ENCODE measurements at places on chromosomes 11 and 22.

- DNase-seq, result peak; percentile 6
Observed at GRCh38 chr11:130340671-130341319, 26.1 kb upstream of the ZBTB44 start.

- DNase-seq, result no peak
Observed at GRCh38 chr11:45457649-45458048, 171.5 kb upstream of the SYT13 start.

GRCh38 chr22:27492566-27493201, 308.9 kb downstream of the MN1 start:
- DNase-seq, result no peak

GRCh38 chr11:131518305-131518838, 148.0 kb downstream of the NTM start:
- DNase-seq, result no peak

- no peak for DNase-seq
Observed at GRCh38 chr22:24550902-24551435, 4.0 kb downstream of the GUCD1 start.

GRCh38 chr11:132037467-132037862, 667.0 kb downstream of the NTM start:
- no peak for DNase-seq

- no peak for DNase-seq
Observed at GRCh38 chr22:24834845-24835570, 29.0 kb downstream of the SGSM1 start.

DNA sequence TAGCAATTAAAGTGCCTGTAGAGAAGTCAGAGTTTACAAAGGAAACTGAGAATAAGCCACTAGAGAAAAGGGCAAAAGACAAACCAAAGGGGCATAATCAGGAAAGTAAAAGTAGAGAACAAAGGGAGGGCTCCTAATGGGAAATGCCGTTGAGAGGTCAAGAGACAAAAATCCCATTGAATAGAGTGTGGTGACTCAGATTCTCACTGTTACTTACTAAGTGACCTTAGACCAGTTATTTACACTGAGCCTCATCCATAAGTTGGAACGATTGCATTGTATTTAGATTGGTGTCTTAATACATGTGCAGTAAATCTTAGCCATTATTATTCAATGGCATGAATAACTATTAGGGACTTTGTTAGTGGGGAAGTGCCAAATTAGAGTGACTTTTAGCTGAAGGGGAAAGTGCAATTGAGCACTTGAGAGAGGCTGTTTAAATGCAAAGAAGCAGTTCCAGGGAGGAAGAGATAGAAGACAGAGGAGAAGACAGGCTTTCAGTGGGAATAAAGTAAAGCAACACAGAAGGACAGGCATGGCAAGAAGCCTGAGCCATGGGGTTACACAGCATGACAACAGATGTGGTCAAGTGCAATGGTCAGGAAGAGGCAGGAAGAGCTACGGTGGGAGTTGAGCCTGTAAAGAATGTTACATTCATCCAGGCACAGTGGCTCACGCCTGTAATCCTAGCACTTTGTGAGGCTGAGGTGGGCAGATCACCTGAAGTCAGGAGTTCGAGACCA, 82.6 kb downstream of the UBASH3B start:
- no peak for DNase-seq

- DNase-seq, result no peak
Observed at GRCh38 chr22:33666961-33667619, 253.2 kb downstream of the LARGE1 start.

- no peak for DNase-seq
Observed at GRCh38 chr11:101914341-101914737, 471 bp upstream of the CEP126 start.

- DNase-seq, result peak; percentile 76
Observed at GRCh38 chr11:64340671-64341335, 799 bp downstream of the CCDC88B start.

GRCh38 chr22:46091277-46091977, 58.9 kb upstream of the PPARA start:
- no peak for DNase-seq

DNA sequence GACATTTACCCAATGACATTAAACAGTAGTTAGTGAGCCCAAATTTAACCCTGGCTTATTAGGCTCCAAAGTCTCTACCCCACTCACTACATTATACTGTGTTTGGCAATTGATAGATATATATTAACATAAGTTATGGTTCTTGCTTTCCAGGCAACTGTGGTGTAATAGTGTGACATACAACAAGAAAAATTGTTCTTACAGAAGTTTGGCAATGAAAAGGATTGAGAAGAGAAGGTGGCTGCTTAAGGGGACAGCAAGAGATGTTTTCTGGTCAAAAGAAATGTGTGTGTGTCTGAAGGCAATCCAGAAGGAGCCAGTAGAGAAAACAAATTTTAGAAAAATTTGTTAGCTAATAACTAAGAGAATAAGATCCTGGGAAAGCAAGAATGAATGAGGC, 132.4 kb downstream of the SWAP70 start:
- DNase-seq, result no peak

DNA sequence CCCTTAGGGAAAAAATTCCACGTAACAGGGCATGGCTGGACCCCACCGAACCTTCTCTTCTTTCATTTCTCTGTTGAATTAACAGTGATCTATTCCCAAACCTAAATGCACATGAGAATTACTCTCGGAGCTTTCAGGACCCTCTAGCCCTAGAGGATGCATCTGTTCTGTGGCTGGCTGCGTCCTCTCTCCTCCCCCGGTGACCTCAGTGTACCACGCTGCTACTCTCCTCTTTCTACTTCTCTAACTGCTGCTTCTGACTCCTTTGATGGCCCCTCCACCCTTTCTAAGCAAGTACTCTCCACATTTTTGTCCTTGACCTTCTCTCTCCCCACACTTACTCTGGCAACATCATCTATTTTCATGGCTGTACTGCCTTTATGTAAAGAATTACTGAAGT, 12.1 kb upstream of the APOA1 start:
- no peak for DNase-seq

GRCh38 chr22:35363566-35364086, 17.3 kb upstream of the HMOX1 start:
- no peak for DNase-seq

DNA sequence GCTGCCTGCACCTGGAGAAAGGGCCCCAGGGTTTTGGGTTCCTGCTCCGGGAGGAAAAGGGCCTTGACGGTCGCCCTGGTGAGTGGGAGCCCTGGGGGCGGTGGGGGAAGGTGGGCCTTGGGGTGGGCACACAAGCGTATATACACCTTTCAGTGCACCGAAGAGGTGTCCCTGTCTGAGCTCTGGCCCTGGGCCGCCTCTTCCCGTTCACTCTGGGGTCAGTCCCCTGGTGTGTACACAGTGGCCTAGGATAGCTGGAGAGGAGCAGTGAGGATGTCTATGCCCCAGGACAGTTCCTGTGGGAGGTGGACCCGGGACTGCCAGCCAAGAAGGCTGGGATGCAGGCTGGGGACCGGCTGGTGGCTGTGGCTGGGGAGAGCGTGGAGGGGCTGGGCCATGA, 2.8 kb downstream of the NHERF4 start:
- DNase-seq, result no peak

DNA sequence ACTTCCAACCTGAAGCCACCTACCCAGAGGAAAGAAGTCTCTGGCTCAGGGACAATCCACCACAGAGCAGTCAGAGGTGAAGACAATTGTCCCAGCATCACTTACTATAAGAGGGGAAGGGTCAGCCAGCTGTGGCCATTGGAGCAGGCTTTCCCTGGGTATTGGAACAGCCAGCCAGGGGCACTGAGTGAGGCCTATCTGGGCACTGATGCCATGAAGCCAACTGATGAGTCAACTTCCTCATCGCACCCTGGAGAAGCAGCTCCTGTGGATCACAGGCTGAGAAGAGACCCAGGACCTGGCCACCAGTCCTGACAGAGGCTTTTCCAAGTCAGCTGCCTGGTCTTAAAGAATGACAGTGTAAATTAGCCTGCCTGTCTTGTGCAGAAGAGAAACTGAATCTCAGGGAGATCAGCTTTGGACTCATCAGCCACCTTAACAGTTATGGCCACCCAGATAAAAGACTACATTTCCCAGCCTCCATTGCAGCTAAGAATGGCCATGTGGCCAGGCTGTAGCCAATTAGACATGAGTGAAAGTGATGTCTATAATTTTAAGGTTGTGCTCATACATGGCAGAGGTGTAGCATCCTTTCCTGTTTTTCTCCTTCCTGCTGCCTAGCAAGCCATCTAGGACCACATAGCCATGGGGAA, 19.0 kb downstream of the CHST1 start:
- DNase-seq, result no peak

DNA sequence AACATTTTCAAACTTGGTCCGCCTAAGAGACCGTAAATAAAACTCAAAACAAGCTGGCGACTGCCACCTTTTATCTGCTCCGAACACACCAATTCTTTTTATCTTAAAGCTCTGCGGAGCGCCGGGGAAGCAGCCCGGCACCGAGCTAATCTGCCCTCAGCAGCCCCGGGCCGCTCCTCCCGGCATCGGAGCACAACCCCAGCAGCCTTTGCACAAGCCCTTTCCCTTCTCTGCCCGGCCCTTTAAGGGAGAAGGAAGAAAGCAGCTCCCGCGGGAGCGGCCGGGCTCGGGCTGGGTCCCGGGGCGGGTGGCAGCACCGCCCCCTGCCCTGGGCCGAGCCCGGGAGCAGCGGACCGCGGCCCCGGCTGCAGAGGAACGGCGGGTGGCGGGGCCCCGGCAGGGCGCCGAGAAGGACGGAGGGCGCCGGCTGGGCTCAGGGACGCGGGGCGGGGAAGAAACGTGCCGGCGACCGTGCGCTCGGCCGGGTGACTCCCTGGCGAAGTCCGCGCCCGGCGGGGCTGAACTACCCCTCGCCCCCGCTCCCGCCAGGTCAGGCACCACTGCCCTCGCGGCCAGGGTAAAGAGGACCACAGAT, 133.6 kb upstream of the C11orf58 start:
- no peak for DNase-seq

- no peak for DNase-seq
Observed at GRCh38 chr22:39350757-39351688, 1.2 kb downstream of the SYNGR1 start.

DNA sequence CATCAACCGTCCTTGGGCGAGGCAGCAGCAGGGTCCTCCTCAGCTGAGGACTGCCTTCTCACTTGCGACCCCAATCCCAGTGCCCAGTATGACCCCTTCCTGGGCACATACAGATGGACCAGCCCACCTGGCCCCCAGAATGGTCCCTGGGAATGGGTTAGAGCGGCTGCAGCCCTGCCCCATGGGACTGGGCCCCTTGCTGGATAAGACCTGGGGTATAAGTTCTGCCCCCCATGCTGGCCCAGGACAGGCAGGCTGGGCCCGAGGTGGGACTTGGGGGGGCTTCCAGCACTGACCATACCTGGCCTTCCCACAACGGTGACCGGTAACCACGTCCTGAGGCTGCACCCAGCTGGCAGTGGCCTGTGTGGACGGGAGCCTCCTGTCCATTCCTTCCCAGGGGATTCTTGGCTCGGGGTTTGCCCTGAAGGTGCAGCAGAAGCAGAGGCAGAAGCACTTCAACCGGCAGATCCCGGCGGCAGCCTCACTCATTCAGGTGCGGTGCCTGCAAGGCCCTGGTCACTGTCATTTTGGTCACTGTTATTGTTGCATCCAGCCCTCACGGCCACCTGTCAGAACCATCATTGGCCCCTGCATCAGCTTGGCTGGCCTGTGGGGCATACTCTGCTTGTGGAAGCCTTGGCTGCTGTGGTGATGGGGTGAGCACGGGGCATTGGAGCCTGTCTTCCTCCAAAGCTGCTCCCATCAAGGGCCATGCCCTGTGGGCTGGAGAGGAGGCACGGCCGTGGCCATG, 114.8 kb downstream of the KCNQ1OT1 start:
- DNase-seq, result no peak

GRCh38 chr11:65660038-65660437, 2.7 kb downstream of the RELA start:
- no peak for DNase-seq

DNA sequence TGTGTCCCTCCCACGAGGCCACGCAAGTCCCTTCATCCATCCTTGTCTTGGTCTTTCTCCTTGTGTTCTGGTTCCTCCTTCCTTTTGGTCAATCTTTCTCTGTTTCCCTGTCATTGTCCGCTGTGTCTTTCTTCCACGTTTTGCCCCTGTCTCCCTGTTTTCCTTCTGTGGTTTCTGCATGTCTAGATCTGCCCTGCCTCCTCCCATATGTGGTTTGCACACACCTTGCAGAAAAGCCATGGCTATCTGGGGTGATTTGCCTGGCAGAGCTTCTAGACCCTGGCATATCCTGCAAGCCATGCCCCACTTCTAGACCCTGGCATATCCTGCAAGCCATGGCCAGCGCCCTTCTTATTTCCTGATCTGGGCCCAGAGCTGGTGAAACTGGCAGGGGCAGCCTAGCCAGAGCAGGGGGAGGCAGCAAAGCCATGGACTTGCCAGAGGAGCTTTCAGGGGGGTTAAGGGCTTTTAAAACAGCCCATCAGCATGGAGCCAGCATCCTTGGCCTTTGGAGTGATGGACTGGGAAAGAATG, 131.6 kb upstream of the NECTIN1 start:
- no peak for DNase-seq

DNA sequence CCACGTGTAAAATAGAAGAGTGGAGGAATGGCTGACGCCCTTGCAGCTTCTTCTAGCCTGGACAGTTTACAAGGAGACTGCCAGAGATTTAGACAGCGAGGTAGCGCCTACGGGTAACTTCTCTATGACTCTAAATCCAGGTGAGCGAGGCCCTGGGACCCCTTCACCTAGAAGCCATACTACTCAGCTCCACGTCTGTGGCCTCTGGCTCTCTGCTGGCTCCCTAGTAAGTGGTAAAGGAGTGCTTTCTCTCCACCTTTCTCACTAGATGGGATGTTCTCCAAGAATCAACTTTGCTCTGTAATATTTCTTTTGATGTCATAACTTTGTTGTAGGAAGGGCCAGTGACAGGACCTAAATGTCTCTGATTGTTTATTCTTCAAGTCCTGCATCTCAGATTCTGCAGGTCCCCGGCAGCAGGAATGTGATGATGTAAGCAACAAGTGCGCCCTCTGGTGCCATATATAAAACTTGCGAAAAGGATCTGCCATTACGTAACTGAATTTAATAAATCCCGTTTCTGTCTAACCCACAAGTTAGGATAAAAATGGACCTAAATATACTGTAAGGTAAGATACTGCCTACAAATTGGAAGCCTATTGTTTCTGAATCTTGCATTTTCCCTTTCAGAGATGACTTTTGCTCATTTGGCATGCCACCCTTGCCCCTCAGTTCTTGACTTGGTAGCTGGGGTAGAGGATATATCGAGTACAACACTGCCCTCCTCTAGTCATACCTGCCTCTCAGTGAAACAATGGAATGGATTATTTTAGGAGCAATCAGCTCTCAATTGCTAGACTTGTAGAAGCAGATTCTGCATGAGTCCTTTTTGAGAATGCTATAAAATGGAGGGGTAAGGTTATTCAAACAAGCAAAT, 11.0 kb upstream of the PTPN5 start:
- DNase-seq, result peak; percentile 19

DNA sequence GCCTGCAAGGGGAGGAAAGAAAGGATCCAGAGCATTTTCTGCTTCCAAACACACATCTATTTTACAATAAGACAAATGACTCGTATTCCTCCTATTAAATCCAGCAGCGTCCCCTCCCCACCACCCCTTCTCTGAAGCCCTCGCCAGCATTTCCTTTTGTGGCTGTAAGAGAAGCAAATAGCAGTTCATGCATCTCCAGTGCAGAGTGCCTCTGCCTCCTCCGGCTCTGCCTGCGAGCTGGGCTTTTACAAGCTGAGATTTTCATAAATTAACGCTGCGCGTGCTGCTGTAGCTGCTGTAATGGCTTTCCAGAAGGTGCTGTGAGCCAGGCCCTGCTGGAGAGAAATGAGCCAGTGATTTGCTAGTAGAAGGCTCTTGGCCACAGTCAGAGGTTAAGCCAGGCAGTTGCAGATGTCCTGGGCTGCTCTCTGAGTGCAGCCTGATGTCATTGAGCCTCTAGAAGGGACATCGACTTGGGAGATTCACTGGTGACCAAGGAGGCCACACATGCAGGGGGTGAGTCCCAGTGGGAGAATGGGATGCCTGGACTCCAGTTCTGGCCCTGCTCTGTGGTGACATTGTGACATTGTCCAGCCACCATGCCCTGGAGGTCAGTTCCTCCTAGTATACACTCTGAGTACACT, 134.5 kb upstream of the NAV2 start:
- no peak for DNase-seq

All from activated naive CD4-positive, alpha-beta T cell treated with Interleukin-2 at 50 U/mL for 16 hours (primary cell).